ENCODE measurements at places on chromosomes 2 and 18.

- no peak for DNase-seq
Observed at GRCh38 chr2:22691666-22692065, 693.3 kb upstream of the KLHL29 start.

DNA sequence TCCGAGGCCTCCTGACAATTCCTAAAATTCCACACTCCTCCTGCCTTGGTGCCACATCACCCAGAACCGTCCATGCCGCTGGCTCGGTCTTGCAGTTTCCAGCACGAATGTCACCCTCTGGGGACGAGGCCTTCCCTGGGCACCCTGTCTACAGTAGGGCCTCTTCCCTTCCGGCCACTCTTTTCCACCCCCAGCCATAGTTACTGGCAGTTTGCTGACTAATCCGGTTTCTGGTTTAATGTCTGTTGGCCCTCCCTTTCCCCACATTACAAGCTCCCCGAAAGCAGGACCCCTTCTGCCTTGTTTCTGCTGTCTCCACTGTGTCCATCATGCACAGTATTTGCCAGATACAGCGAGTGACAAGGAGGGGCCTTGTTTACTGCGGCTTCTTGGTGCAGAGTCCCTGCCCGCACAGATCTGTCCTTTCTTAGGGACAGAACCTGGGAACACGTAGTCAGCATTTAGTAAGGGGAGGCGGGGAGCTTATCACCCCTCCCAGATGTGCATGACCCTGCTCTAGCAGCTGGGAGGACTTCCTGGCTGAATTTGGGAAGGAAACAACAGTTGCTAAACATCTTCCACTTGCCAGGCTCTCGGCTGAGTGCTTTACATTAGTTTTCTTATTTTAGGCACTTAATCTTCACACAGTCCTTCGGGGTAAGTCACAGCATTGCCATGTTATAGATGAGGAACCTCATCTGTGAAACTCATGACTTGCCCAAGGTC is 23.6 kb upstream of the CATIP start:
- DNase-seq, result no peak

- no peak for DNase-seq
Observed at GRCh38 chr2:81266106-81266505, 961.6 kb upstream of the LRRTM1 start.

DNA sequence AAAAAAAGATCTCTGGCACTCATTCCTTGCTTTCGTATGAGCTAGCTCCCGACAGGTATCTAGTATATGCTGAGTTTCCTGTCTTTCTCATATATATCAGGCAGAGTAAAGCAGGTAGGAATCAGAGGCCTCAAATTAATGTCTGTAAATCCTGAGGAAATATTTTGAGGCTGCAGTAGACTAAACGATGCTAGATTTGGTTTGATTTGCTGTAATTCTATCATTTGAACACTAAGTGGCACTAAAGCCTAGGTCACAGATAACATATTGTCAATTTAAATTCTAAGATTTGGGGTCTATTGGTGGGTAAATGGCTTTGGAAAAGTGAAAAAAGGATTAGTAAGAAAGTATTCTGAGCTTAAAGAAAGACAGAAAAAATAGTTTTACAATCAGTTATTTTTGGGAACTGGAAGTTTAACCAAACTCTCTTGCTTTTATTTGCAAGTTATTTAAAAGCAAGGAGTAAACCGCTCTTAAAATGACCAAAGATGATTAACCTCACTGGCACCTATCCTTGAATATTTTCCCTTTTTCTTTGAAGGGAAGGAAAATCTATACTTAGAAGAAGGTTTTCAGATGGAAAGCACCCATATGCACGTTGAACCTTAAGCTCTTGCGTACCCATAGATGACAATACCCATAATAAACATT is 37.6 kb upstream of the SLC4A10 start:
- DNase-seq, result no peak

DNA sequence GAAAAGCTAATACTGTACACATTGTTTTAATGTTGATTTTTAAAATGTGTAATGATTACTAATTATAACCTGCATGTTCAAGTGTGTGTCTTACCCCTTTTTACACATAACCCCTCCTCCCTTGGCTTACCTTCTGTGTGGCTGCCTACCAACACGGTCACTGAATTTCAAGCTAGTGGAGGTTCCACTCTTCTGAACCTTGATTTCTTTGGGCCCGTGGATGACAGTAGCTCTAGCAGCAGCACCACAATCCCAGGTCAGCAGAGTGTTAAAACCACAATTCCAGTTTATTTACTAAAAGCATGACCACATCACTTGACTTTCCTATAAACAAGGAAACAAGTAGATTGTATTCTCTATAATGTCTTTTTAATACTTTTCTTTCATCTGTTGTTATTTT is 56.9 kb downstream of the AFTPH start:
- no peak for DNase-seq

GRCh38 chr2:23091900-23092299 is 293.1 kb upstream of the KLHL29 start:
- no peak for DNase-seq

- peak; percentile 23 for DNase-seq
Observed at GRCh38 chr18:3447068-3447894, 2.7 kb upstream of the TGIF1 start.

DNA sequence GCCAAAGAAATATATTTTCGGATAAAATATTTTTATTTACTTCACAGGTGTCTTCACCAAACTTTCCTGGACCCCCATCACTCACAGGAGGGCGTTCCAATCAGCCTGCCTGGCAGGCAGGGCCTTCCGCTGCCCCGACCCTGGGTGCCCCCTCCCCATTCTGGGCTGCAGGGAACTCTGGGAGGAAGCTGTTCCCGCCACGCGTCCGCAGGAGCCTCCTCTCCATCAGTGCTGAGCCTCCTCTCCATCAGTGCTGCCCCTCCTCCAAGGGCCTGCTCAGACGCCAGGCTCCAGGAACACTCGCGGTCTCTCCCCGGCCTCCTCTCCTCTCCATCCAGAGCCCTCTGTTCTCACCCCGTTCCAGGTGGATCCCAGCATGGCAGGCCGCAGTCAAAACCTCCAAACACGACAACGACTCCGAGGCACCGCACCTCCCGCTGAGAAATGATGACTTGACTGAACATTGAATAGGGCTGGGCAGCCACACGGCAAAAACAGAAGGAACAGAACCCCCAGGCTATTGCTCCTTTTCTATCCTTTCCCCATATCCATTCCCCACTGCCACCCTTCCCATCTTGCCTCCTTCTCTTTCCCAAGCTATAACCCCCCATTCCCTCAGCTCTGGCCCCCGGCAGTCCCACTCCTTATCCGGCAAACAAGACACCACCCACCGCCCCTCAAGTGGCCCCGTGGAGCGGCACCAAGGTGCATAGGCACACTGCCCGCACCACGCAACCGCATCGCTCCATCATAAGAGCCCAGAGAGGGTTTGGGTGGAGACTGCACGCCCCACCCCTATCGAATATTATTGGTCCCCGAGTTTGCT is 268.6 kb upstream of the RAB6C start:
- no peak for DNase-seq

GRCh38 chr2:56681659-56682396 is 498.0 kb downstream of the CCDC85A start:
- DNase-seq, result no peak

Measured in stimulated activated CD4-positive, alpha-beta T cell treated with anti-CD3 and anti-CD28 coated beads, Interleukin-4, amount 100 ng/mL, for 48 hours (primary cell).